Inflammatory macrophage treated with lipopolysaccharide for 1 hour (primary cell): ENCODE measurements at places on chromosomes 5 and 9.

GRCh38 chr5:76606701-76607100 is 16.5 kb downstream of the F2RL2 start:
- DNase-seq = no peak

- DNase-seq = no peak
These were observed 456.9 kb downstream of the TMEM232 start for GRCh38 chr5:110269478-110270142.

GRCh38 chr5:125408448-125409233 is 662.2 kb upstream of the ZNF608 start:
- peak; percentile 24 for DNase-seq

GRCh38 chr9:83472764-83473163 is 65.4 kb downstream of the FRMD3 start:
- peak; percentile 80 for DNase-seq

GRCh38 chr5:173507171-173507570 is 109.3 kb downstream of the BOD1 start:
- DNase-seq = no peak

GRCh38 chr9:128420060-128420650 is 502 bp upstream of the CERCAM start:
- peak; percentile 89 for DNase-seq

DNA sequence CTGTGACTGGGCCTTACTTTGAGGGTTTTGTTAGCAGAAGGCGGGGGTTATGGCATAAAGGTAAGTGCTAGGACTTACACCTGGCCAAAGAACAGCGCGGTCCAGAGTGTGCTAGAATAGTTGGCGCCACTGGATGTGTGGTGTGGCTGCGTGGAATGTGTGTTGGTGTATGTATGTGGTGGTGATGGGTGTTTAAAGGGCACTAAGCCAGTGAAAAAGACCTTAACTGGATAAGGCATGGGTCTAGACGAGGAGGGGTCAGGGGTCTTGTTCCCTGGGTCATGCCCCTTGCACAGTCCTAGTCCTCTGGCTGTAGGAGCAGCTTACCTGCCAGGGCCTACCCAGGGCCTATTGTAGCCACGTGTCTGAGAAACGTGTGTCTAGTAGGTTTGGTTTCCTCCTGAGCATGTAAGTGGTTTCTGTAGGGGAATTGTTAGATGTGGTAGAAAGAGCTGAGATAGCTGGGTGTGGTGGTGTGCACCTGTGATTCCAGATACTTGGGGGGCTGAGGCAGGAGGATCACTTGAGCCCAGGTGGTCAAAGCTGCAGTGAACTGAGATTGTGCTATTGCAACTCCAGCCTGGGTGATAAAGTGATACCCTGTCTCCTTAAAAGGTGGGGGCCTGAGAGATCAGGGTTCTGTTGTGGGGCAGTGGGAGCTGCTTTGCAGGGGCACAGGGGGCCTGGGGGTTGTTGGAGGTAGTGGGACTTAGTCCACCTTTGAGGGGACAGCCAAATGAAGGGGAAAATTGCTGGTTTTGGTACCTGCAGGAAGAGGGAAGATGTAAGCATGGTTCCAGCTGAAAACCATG is 55.2 kb downstream of the HSPA4 start:
- DNase-seq = no peak

DNA sequence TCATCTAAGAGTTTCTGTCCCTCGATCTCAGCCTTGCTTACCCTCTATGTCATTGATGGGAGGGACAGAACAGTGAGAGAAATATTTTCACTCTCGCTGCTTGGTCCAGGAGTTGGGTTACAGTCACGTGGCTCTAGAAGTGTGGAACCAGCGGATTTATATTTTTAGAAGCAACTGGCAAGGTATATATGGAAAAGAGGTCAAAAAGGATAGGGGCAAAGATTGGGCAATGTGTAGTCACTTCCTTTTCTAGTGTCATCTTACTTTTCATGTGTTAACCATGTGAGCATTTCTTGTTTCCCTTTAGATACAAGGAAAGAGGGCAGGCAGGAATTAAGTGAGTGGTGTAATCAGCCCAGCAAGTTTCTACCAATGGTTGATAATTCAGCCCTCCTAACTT is 111.5 kb upstream of the ZNF366 start:
- peak; percentile 28 for DNase-seq

DNA sequence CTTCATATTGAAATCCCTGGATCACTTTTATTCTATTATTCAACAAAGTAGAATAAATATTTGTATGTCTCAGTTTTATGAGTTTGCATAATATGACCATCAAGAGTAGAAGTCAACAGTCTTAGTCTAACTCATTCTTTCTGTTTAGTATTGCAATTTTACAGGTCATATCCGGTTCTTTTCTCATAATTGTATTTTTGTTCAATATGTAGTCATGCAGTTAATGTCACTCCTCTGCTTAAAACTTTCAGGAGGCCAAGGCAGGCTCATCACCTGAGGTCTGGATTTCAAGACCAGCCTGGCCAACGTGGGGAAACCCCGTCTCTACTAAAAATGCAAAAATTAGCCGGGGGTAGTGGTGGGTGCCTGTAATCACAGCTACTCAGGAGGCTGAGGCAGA is 148.4 kb upstream of the TRPM3 start:
- no peak for DNase-seq

GRCh38 chr5:168365581-168366081 is 74.2 kb downstream of the WWC1 start:
- no peak for DNase-seq

GRCh38 chr9:6354072-6354686 is 26.0 kb downstream of the TPD52L3 start:
- peak; percentile 21 for DNase-seq

- no peak for DNase-seq
These were observed 151.9 kb downstream of the ELAVL2 start for GRCh38 chr9:23674016-23674585.

DNA sequence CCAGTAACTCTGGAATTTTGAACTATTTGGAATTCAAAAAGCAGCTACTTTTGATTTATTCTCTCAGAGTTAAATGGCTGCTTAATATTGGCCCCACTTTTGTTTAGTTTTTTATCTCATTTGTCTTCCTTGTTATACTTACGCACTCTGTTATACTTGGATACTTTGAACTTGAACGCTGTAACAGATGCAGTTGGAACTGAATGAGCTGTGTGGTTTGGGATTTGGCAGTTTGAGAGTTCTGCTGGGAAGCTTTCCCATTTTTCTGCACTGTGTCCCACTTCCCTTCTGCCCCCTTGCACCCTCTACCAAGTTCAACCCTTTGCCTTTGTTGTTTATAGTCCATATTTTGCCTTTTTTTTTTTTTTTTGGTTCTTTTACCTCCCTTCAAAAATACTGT is 3.8 kb downstream of the RHOBTB3 start:
- no peak for DNase-seq

- DNase-seq = no peak
These were observed 93.2 kb upstream of the RUSC2 start for GRCh38 chr9:35396560-35397215.

DNA sequence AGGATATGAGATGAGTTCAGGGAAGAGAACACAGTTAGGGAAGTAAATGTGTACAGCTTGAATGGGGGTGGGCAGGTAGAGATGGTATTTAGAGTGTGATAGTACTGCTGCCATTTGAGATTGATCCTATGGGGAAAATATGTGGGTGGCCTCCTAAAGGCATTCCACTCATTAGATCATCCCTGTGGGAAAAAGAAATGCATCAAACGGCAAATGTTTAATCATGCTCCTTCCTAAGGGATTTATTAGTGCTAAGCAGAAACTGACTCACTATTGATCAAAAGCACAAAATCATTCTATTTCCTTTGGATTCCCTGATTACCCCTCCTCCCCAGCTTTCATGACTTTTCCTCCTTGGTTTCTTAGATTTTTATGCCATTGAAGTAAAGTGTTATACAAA is 36.4 kb upstream of the SMC5 start:
- no peak for DNase-seq

- no peak for DNase-seq
These were observed 434.6 kb downstream of the ENC1 start for GRCh38 chr5:74205767-74206578.

GRCh38 chr9:89613912-89614892 is 9.4 kb downstream of the GADD45G start:
- DNase-seq = peak; percentile 81

DNA sequence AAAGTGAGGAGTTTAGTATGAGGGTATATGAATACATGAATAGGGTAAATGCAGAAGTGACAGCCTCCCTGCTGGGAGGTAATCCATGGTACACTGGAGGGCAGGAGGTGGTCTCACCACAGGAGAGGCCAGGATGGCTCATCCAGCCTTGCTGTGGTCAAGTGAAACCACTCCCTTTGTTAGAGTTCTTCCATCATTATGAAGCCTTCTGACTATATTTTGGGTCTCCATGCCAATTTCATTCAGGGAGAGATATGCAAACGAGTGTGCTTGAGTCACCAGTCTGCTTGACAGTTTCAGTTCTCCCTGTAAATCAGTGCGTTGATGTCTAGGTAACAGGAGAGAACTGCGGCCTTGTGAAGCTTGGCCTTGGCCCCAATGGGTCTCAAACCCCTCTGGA is 16.4 kb downstream of the PPP3R2 start:
- DNase-seq = peak; percentile 36

- peak; percentile 30 for DNase-seq
These were observed 107.0 kb downstream of the TRIO start for GRCh38 chr5:14250084-14250695.

DNA sequence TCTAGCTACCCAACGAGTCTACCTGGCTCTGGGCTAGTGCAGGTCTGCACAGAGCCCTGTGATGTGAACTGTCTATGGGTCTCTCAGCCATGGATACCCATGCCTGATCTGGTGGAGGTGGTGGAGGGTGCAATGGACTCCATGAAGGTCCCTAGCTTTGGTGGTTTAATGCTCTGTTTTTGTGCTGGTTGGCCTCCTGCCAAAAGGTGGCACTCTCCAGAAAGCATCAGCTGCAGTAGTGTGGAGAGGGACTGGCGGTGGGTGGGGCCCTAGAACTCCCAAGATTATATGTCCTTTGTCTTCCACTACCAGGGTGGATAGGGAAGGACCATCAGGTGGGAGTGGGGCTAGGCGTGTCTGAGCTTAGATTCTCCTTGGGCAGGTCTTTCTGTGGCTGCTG is 290.1 kb downstream of the AGTPBP1 start:
- DNase-seq = no peak

- no peak for DNase-seq
These were observed 68.6 kb upstream of the TBCA start for GRCh38 chr5:77844623-77845323.

DNA sequence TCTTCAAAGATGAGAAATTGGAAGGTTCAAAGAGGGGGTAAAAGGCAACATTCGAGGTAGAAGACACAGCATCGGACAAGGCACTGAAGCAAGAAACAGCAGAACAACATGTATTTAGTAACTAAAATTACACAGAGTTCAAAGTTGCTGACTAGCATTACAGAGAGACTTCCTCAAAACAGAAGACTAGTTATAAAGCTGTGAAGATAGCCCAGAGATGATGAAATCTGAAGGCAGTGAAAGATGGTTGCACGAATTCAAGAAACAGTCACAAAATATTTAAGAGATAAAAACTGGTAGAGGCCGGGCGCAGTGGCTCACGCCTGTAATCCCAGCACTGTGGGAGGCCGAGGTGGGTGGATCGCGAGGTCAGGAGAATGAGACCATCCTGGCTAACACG is 16.3 kb downstream of the MAPKAP1 start:
- peak; percentile 63 for DNase-seq

- no peak for DNase-seq
These were observed 17.0 kb upstream of the RPS23 start for GRCh38 chr5:82295144-82295543.

- DNase-seq = no peak
These were observed 36.9 kb downstream of the ADAMTS19 start for GRCh38 chr5:129496864-129497595.

- no peak for DNase-seq
These were observed 143.0 kb upstream of the EGFLAM start for GRCh38 chr5:38115318-38115827.

DNA sequence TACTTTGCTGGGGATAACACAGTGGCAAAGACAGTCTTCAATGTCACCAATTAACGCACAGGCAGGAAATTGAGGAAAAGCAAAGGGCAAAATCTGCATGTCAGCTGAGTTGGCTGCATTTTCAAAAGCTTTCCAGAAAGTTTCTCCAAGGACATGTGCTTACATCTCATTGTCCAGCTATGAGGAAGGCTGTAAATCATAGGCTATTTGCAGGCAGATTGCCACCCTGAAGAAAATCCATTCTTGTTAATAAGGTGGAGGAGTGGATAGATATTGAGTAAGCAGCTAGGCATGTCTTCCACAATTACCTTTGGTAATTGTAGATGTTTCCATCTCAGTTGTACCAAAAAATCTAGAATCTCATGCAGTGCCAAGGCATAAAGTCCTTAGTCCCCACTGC is 278.0 kb upstream of the NUDT12 start:
- DNase-seq = no peak

- no peak for DNase-seq
These were observed 51.9 kb downstream of the IPPK start for GRCh38 chr9:92617951-92618510.

DNA sequence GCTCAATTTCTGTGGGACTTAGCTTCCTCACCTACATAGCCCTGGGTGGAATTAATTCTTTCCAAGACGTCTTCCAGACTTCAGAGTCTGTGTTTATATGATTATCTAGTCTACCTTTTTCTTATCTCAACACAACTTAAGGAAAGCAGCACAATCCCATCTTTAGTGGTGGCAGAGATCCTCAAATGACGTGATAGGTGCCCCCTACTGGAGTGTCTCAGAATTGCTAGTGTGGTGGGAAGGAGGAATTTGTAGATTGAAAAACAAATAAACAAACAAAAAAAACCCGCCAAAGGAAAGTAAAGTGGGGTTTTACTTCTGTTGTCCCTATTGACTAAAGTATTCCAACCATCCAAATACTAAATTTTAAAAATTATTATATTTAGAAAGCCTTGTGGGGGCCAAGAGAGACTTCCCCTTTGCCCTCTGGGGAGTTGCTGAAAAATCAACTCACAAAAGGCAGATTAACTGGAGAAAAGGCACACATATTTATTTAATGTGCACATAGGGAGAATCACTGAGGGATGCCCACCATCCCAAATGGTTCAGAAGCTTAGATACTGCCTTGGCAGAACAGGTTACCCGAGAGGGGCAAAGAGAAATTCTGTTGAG is 283.3 kb downstream of the TMEM167A start:
- peak; percentile 43 for DNase-seq

GRCh38 chr9:136219276-136219675 is 14.3 kb upstream of the LHX3 start:
- no peak for DNase-seq

- DNase-seq = no peak
These were observed 42.0 kb downstream of the PIP5K1B start for GRCh38 chr9:68747043-68747533.

GRCh38 chr9:33289936-33290246 is 425 bp upstream of the NFX1 start:
- DNase-seq = no peak
